ENCODE measurements at places on chromosomes 11 and 22.

GRCh38 chr22:39472570-39473556 lies 16.1 kb downstream of the MGAT3 start:
- DNase-seq = no peak

- no peak for DNase-seq
Observed at GRCh38 chr11:16793511-16793910, 55.1 kb downstream of the C11orf58 start.

GRCh38 chr22:30445438-30446145 lies 20.0 kb downstream of the MTFP1 start:
- DNase-seq = peak; percentile 15

GRCh38 chr11:120039039-120039438 lies 98.9 kb downstream of the TRIM29 start:
- no peak for DNase-seq

DNA sequence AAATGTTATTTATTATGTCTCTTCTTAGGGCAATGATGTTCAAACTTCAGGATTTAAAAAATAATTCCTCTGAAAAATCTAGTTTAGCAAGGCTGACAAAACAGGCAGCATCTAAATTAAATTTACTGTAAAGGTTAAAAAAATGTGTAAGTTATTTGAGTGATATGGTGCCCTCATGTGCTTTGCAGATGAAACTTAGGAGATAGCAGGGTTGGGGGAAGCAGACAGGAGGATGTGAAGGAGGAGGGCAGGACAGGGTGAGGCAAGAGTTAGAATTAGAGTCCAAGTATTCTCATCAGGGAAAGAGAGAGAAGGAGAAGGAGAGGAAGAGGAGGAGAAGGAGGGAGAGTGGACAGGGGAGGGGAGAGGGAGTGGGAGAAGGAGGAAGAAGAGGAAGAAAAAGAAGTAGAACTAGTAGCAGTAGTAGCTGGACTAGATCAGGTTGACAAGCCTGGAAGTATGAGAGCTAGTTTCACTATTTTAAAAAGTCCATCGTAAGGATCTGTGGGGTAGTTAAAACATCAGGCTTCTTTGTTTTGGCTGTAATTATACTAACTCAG lies 141.2 kb upstream of the SESN3 start:
- no peak for DNase-seq

DNA sequence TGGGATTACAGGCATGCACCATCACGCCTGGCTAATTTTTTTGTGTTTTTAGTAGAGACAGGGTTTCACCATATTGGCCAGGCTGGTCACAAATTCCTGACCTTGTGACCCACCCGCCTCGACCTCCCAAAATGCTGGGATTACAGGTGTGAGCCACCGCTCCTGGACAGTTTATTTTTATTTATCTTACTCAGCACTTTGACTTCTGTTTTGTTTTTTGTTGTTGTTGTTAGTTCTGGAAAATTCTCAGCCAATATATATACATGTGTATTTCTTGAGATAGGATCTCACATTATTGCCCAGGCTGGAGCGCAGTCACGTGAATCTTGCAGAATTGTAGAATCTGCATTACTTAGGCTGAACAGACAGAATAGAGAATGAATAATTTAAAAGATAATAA lies 107.6 kb downstream of the CSTPP1 start:
- no peak for DNase-seq

- no peak for DNase-seq
Observed at GRCh38 chr11:17606233-17607082, 59.4 kb downstream of the OTOG start.

DNA sequence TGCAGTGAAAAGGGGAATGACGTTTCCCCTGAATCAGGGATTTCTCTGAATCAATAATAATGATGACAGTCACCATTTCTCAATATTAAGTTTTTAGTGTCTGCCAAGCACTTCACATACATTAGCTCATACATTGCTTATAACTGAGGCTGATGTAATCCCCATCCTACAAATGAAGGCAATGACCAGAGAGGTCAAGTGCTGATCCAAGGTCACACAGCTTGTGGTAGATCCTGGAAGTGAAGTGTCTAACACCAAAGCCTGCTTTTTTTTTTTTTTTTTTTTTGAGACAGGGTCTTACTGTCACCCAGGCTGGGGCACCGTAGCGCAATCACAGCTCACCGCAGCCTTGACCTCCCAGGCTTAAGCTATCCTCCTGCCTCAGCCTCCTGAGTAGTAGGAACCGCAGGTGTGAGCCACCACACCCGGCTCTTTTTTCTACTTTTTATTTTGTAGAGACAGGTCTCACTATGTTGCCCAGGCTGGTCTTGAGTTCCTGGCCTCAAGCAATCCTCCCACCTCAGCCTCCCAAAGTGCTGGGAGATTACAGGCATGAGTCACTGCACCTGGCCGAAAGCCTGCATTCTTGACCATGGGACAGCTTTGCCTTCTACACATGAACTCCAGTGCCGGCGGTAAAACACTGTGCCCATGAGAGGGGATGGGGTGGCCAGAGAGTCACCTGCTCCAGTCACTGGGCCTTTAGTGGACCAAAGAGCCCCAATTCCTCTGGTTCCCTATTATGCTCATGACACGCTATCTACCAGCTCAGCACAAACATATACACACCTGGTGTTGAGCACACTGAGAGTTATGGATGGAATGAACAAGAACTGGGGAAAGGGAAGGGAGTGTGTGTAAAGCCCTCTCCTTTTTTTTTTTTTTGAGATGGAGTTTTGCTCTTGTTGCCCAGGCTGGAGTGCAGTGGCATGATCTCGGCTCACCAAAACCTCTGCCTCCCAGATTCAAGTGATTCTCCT lies 17.4 kb downstream of the ARHGAP1 start:
- DNase-seq = peak; percentile 27

DNA sequence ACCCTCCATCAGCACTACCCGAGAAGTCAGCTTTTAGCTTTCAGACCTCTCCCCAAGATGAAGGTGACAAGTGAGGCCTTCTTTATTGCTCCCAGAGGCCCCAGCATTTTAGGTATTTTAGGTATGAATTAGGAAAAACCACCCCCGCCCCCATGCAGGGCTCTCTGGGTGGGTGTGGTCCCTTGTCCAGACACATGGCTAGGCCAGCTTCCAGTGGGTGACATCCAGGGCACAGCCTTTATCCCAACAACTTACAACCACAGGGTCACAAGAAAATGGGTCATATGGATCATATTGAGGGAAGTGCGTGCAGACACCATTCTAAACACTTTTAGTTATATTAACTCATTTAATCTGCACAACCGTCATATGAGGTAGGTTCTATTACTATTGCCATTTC lies 42.1 kb downstream of the RIBC2 start:
- DNase-seq = peak; percentile 67

GRCh38 chr22:20237480-20238440 lies 30.4 kb downstream of the RTN4R start:
- DNase-seq = no peak

- DNase-seq = no peak
Observed at GRCh38 chr11:83639995-83640758, 354.0 kb upstream of the CCDC90B start.

DNA sequence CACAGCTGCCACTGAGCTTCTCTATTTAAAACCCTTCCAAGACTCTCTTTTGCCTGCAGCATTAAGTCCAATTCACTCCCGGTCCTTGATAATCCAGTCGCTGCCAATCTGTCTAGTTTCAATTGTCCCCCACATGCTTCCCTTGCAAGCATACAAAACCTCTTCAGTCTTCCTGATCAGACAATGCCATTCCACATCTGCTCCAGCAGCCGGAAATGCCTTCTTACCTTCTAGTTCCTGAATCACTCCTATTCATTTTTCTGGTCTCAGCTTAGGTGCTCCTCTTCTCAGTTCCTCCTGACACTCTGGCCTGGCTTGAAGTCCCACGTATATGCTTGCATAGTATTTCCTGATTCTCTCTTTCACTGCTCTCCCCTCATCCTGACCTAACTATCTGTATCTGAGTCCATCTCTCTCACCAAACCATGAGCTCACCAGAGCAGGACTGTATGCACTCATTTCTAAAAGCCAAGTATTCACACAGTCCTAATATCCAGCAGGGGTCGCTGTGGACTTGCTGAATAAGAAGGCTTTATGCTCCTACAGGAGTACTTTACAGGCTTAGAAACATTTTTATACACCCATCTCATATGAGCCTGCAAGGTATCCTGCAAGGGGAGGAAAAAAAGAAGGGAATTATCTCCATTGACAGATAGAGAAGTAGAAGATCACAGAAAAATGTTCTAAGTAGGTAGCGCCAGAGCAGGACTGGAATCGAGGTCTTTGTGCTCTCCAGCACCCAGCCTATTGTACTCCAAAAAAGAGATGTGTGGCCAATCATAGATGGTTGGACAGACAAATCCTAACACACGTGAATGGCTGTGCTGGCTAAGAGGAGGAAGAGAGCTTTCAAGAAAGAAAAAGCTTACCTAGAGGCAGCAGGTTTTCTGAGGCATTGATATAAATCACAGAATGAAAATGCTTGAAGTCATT lies 19.2 kb downstream of the XRRA1 start:
- DNase-seq = peak; percentile 90

DNA sequence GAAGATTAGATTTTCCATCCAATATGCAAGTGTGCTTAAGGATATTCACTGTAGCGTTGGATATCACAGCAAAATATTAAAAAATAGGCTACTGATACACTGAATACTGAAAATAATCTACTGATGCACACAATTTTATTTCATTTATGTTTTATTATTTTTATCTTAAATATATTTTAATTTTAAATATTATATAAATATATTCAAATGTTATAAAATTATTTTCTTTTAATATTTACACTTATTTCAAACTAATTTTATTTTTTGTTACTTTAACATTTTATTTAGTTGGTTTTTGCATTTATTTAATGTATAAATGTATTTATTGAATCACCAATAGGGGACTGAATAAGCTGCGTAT lies 12.3 kb downstream of the MMP3 start:
- no peak for DNase-seq

All from EH (cell line).